ENCODE measurements at places on chromosomes 5 and 9. TPM values are rescaled to one million over a fixed set of nuclear protein-coding genes. Genes with fewer than 3 reads are reported as not detected.

GRCh38 chr5:118193194-118193905, 795.0 kb downstream of the DTWD2 start:
- no peaks in the 10 kb centered on the region for H3K4me1 ChIP-seq
- no peaks in the 10 kb centered on the region for H3K36me3 ChIP-seq
- H3K27me3 ChIP-seq, result no peaks in the 10 kb centered on the region
- DNase-seq, result no peak
- no peak overlapping the region for H3K4me3 ChIP-seq

DNA sequence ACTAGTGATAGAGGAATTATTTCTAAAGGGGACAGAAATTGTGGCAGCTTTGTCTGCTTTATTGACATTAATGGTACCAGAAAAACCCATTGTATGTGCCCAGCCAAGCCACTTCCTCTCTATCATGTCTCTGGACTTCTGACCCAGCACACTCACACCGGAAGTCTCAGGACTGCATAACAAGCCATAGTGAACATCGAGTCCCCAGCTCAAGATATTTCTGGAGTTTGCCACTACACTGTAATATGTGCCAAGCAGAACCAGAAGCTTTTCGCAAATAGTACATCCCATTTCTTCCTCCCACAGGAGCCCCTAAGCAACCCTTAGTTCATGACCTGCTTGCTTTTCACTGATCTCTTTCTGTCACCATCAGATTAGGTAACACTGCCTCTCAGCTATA, 187.4 kb upstream of the GHR start:
- H3K4me3 ChIP-seq, result no peak overlapping the region
- H3K27ac ChIP-seq, result no peak overlapping the region
- H3K27me3 ChIP-seq, result peaks cover 35% of the 10 kb centered on the region
- DNase-seq, result no peak

DNA sequence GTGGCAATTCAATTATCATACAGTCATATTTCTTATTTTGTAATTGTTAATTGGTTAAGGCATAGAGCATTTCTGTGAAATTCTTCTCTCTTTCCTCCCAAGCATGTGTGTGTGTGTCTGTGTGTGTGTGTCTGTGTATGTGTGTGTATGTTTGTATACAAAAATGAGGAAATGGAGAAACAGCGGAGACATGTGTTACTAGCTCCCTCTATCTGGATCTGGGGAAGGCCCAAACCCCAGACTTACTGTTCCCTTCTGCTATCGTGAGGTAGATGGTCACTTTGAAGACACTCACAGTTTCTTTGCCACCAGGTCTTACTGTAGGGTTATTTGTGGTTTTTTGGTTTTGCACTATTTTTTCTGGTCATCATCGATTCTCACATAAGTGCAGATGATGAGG, 11.4 kb upstream of the C5orf63 start:
- H3K27me3 ChIP-seq, result peaks cover 30% of the 10 kb centered on the region
- no peak overlapping the region for H3K27ac ChIP-seq
- H3K4me3 ChIP-seq, result no peak overlapping the region
- no peaks in the 10 kb centered on the region for H3K36me3 ChIP-seq

Gene PPP3R2
- not detected for total RNA-seq

DNA sequence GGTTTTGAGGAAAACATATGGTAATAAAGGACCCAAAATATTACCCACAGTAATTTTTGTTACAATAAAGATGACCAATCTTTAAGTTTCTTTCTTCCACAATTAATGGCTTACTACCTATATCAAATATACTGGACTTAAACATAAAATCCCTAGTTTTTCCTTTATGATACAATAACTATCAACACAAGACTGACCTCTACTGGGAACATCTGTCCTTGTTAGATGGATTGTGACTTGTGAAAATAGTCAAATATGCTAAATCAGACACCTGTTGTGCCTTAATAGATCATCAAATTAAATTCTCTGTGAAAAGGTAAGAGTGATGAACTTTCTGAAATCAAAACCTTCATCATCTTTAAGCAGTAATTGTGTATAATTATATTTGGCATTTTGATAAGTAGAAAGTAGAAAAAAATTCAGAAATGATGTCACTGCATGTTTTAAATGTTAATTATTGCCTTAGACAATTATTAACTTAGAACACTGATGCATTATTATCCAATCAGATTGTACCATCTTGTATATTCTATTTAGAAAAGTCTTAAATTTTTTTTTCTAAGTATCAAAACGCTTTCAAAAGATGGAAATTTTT, 113.6 kb downstream of the DEPDC1B start:
- H3K36me3 ChIP-seq, result peaks cover 2% of the 10 kb centered on the region
- H3K27me3 ChIP-seq, result peaks cover 7% of the 10 kb centered on the region
- H3K4me1 ChIP-seq, result no peaks in the 10 kb centered on the region
- DNase-seq, result no peak
- no peak overlapping the region for H3K4me3 ChIP-seq

GRCh38 chr5:59133764-59134261, 550.9 kb downstream of the RAB3C start:
- H3K27me3 ChIP-seq, result no peaks in the 10 kb centered on the region
- peaks cover 2% of the 10 kb centered on the region for H3K36me3 ChIP-seq
- peaks cover 29% of the 10 kb centered on the region for H3K4me1 ChIP-seq
- no peak overlapping the region for H3K27ac ChIP-seq
- H3K4me3 ChIP-seq, result peak overlapping the region; percentile 60
- no peak for DNase-seq

Gene FAM151B
- not detected for total RNA-seq

Gene PCDHGA7
- total RNA-seq, result not detected

GRCh38 chr5:13248253-13248652, 696.2 kb downstream of the DNAH5 start:
- no peaks in the 10 kb centered on the region for H3K36me3 ChIP-seq
- no peaks in the 10 kb centered on the region for H3K4me1 ChIP-seq
- H3K27ac ChIP-seq, result no peak overlapping the region

GRCh38 chr5:65727491-65728156, 5.6 kb downstream of the NLN start:
- H3K4me1 ChIP-seq, result peaks cover 14% of the 10 kb centered on the region
- no peak for DNase-seq
- no peak overlapping the region for H3K27ac ChIP-seq
- H3K27me3 ChIP-seq, result no peaks in the 10 kb centered on the region
- no peak overlapping the region for H3K4me3 ChIP-seq
